ENCODE measurements at places on chromosomes 5 and 9.

- DNase-seq = no peak
Measured at GRCh38 chr5:180832638-180833068, 28.4 kb downstream of the ZFP62 start.

- DNase-seq = no peak
Measured at GRCh38 chr5:170557314-170557713, 53.5 kb downstream of the KCNIP1 start.

- DNase-seq = no peak
Measured at GRCh38 chr5:41403846-41404245, 106.6 kb downstream of the PLCXD3 start.

DNA sequence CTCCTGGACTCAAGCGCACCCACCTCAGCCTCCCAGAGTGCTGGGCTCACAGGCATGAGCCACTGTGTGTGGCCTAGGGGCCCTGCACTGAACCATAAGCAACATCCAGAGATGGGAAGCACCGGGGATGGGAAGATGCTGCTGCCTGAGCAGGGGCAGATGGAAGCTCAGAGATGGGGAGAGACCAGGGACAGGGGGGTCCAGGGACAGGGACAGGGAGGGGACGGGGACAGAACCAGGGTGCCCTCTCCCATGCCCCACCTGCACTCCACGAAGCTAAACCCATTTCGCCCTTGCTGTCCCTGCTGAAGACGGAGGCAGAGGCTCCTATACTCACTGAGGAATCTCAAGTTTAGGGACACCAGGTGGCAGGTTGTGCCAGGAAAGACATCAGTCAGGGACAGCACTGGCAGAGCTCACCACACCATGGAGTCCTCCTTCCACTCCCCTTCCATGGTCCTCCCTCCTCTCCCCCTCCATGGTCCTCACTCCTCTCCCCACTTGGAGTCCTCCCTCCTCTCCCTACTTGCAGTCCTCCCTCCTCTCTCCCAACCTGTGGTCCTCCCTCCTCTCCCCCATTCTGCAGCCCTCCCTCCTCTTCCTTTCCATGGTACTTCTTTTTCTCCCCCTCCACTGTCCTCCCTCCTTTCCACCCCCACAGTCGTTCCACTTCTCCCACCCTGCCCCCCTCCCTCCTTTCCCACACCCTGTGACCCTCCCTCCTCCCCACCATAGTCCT lies 45.5 kb upstream of the LRRC14B start:
- DNase-seq = no peak

- no peak for DNase-seq
Measured at GRCh38 chr9:134272302-134273023, 53.8 kb upstream of the RXRA start.

DNA sequence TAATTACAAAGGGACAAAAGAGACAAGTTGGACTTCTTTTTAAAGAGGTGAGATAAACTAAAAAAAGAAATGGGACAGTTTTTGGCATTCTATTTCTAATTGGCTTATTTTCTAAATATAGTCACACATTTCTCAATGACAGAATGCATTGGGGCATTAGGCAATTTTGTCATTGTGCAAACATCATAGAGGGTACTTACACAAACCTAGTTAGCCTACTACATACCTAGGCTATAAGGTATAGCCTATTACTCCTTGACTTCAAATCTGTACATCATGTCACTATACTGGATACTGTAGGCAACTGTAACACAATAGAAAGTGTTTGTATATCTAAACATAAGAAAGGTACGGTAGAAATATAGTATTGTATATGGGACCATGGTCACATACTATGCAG lies 56.1 kb downstream of the LSM11 start:
- DNase-seq = no peak

Measured in omental fat pad (tissue), 4 donors.